Astrocyte of the hippocampus (primary cell): ENCODE measurements at places on chromosomes 7 and 10.

DNA sequence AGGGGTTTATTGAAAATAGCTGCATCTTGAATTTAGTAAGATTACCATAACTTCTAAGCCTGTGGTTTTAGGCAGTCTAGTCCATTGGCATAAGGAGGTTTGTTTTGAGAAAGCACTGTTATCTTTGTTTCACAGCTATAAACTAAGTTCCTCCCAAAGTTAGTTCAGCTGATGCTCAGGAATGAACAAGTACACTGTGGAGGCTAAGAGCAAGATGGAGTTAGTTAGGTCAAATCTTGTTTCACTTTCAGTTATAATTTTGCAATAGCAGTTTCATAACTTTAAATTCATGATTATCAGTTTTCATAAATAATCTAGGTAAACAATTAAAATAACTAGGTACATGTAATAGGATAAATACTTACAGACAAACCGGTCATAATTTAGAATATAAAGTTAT lies 15.4 kb downstream of the SEC61G start:
- DNase-seq: no peak

DNA sequence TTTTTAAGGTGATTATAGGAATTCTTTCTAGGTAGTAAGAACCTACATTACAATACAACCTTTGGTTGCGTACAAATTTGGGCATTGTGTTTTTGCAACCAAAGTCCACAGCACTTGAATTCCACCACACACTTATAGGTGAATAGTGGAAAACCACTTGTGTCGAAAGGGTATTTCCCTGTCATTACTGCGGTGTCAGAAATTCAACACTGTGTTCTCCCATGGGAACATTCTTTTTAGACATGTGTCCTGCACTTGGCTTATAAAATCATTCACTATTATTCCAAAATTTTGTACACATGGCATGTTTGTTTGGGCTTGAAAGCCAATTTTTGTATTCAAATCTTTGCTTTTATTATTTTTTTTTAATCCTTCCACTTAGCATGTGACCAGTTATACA lies 333.7 kb downstream of the PRPF18 start:
- no peak for DNase-seq

DNA sequence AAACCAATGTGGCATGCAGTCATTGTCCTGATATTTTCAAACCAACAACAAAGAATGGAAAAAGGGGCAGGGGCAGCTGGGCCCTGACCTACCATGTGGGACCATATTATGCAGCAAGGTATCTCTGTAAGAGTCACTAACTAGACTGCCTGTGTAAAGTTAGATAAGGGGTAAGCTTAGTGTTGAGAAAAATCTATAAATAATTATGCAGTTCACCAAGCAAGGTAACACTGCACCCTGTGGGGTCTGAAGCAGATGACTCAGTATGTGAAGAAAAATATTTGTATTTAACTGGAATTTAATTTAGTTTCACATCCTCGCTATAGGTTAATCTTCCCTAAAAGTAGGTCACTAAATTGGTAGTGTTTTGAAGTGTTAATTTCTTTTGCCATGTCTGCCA lies 99.3 kb downstream of the PPP1R3A start:
- DNase-seq: no peak

DNA sequence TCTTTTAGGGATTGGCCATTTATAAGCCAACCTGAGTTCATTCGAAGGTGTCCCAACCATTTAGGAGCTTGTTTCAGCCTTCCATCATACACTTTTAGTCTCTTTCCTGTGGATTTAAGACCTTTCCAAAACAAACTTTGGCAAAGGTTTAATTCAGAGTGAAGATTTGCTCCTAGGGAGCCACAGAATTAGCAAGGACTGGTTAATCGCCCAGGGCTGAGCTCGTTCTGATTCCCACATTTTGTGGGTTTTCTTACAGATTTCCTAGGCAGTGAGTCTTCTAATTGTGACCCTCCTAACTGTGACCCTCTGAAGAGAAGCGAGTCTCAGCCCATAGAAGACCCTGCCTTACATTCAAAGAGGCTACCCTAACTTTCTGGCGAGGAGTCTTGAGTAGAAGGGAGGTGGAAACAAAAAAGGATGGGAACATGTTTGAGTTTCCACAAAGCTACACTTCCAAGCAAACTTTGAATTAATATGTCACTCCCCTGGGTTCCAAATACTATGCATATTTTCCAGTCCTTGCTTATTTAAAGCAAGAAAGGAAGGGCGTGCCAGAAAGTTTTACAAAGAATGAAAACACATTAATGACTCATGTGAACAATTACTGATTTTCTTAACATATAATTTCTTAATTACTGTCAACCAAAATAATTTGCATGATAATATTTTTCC lies 118.3 kb downstream of the ARID5B start:
- peak; percentile 72 for DNase-seq

GRCh38 chr7:34320926-34321661 lies 336.9 kb upstream of the NPSR1 start:
- DNase-seq: peak; percentile 88

DNA sequence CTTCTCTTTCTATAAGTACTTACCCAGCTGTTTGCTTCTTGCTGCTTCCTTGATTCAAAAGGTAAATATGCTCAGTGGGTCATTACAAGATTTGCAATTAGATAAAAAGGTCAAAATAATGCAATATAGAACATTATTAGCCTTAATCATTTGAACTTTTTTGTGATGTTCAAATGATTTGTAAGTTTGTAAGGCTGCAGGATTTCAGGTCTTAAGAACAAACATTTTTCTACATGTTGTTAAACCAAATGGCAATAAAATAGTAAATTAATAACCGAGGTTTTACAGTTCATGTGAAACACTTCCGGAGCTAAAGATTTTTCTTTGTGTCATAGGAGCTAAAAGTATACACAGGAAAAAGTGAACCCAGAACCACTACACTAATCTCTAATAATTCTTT lies 16.2 kb upstream of the SCIN start:
- DNase-seq: no peak

GRCh38 chr10:113441220-113441619 lies 111.6 kb upstream of the HABP2 start:
- no peak for DNase-seq

- DNase-seq: no peak
Observed at GRCh38 chr10:43226851-43227845, 39.7 kb downstream of the RASGEF1A start.

DNA sequence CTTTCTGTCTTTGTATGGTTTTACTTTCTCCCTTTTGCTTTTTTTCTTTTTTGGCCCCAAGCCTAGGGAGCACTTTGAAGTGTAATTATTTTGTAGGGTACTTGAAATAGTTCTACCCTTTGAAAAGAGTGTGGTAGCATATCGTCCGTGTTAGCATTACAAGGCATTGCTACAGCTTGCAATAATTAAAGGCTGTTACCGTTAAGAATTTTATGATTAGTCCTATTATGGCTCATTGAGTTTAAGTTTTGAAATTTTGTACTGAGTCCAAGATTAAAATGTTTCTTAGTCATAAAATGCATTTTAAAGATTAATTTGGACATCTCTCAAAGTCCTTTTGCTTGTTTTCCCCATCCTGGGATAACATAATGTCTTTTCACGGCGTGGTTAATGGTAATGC lies 490.0 kb upstream of the LRRN3 start:
- DNase-seq: peak; percentile 27

DNA sequence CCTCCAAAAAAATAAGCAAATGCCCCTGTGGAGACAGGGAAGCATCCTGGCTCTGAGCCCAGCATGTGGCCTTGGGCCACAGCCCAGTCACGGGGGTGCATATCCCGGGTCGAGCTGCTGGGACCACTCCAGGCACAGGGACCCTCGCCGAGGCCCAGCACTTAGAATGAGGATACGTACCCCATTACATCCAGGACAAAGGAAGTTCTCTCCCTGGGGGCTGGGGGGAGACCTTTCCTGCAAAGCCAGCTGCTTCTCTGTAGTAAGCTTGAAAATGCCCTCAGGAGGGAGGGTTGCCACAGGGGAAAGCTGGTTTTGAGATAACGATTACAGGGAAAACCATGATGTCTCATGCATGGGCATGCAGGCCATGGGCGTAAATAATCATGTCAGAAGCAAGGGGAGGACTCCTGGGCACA lies 75.5 kb downstream of the HIPK2 start:
- DNase-seq: peak; percentile 32

DNA sequence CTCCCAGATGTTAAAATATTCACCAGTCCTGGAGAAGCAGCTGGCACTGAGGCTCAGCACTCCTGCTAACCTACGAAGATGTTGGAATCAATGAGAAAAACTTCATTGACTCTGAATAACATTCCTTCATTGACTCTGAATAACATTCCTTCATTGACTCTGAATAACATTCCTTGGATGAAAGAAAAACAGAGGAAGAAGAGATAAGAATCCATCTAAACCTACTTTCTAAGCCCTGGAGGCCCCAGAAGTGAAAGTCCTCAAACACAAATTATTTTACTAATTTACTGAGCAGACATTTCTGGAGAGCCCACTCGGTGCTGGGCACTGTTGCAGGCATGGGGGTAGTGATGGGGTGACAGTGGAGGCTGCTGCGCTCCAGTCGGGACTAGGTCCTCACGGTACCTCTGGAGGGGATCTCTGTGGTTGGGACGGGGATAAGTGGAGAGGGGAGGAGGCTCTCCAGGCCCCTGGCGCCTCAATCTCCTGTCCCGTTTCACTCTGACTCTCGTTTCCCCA lies 254.1 kb downstream of the WDR37 start:
- peak; percentile 32 for DNase-seq

DNA sequence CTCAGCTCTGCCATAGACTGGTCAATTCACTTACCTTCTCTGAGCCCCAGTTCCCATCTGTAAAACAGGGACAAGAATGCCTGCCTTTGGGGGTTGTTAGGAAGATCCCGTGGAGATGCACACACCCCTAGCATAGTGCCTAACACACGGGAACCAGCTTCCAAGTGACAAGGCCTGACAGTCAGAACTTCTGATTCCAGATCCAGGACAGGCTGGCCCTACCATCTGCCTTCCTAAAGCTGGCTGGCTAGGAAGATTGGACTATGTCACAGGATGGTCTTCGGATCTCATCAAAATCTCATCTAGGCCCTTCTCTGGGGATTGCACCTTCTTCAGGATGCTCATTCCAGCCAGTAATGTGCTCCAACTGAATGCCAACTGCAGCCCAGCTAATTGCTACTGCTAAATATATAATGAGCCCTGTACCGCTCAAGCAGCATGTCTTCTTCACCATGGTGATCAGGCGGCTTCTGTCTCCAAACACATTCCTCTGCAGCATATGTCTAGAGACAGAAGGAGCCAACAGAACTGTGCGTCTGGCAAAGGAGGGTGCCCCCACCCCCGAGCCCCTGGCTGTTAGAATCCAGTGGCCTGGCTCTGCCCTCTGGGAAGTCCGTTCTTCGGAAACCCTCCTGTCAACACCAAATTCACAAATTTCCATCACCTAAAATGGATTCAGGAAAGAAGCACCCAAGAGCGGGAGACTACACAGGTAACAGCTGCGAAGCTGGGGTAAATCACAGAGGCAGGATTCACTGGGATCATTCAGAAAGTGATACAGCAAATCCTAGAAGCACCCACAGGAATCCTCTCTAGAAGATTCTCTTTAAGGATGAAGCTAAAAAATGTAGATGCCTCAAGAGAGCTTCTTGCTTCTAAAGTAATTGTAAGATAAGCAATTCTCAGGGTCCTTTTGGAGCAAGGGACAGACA lies 142.1 kb upstream of the EEPD1 start:
- no peak for DNase-seq

DNA sequence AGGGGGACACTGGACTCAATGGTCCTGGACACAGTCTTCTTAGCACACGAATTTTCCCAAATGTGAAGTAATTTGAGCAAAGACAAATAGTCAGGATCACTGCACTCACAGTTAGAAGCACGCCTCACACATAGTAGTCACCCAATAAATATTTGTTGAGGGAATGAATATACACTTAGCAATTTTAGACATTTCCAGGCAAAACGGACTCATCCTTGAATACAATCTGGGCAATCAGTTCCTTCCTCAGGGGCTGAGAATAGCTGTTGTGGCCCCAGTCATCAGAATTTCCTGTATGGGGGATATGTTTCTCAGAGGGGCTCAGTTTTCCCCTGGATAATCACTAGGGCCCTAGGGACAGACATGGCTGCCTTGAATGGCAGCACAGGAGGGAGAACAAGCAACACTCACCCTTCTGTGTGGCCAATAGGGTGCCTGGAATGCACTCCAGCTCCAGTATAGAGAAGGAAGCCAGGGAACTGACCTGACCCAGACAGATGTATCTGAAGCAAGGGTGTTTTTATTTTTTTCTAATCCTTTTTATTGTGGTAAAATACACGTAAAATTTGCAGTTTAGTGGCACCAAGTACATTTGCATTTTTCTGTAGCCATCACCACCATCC lies 282.7 kb upstream of the ZNF32 start:
- peak; percentile 34 for DNase-seq

GRCh38 chr10:73244866-73245477 lies 2.1 kb downstream of the DNAJC9 start:
- DNase-seq: no peak

- DNase-seq: peak; percentile 26
Observed at GRCh38 chr7:136925556-136925955, 57.1 kb downstream of the CHRM2 start.

- DNase-seq: peak; percentile 42
Observed at GRCh38 chr10:81953420-81953819, 78.4 kb downstream of the NRG3 start.
